Epithelial cell of proximal tubule (primary cell): ENCODE measurements at places on chromosomes 7 and 10. TPM values are rescaled to one million over a fixed set of nuclear protein-coding genes. Genes with fewer than 3 reads are reported as not detected.

The CYP3A5 gene
- 0.75 TPM in 1 of 2 replicates, not detected in the other for total RNA-seq

The OR6V1 gene
- not detected in 2 replicates for total RNA-seq

The CYP2C19 gene
- total RNA-seq: not detected in 2 replicates

The TMEM140 gene
- total RNA-seq: 0.36 and 0.46 TPM in 2 replicates

The DNAJC12 gene
- total RNA-seq: 0.17 and 2.2 TPM in 2 replicates

The ECD gene
- total RNA-seq: 26.0 and 38.8 TPM in 2 replicates

The CPXM2 gene
- 1.9 and 2.9 TPM in 2 replicates for total RNA-seq

The ENTPD1 gene
- not detected in 2 replicates for total RNA-seq

The VGF gene
- 1.4 and 20.9 TPM in 2 replicates for total RNA-seq

The TIMM23B gene
- total RNA-seq: 10.6 and 12.8 TPM in 2 replicates

The IL6 gene
- 22.4 and 40.4 TPM in 2 replicates for total RNA-seq

The TAS2R3 gene
- 0.35 TPM in 1 of 2 replicates, not detected in the other for total RNA-seq

The BTBD16 gene
- 0.51 and 1.3 TPM in 2 replicates for total RNA-seq

The ACSM6 gene
- not detected in 2 replicates for total RNA-seq

The LRMDA gene
- 0.75 and 7.2 TPM in 2 replicates for total RNA-seq
